Left renal pelvis (tissue), 4 donors: ENCODE measurements at places on chromosomes 7 and 10. TPM values are rescaled to one million over a fixed set of nuclear protein-coding genes. Genes with fewer than 3 reads are reported as not detected.

The H2AZ2 gene
- 263 TPM for polyA plus RNA-seq

The C10orf105 gene
- polyA plus RNA-seq = 0.61 TPM

The TEX47 gene
- polyA plus RNA-seq = not detected

The ENTPD1 gene
- polyA plus RNA-seq = 23.3 TPM

The NKX1-2 gene
- not detected for polyA plus RNA-seq

The MBLAC1 gene
- polyA plus RNA-seq = 2.1 TPM
